ENCODE measurements at places on chromosomes 7 and 10.

DNA sequence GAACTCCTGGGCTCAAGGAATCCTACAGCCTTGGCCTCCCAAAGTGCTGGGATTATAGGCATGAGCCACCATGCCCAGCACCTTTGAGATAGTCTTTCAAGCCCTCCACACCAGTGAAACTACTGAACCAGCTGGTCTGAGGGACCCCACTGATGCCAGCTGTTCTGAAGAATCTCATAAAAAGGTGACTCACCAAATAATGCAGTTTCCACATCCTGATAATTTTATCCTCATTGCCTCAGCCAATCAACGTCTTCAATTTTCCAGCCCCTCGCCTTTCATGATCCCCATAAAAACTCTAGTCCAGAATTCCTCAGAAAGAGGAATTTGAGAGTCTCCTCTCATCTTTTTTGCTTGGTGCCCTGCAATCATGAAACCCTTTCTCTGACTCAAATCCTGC is 1691.6 kb upstream of the LRRTM3 start:
- no peaks in the 10 kb centered on the region for H3K27me3 ChIP-seq
- H3K4me3 ChIP-seq: no peak overlapping the region
- no peaks in the 10 kb centered on the region for H3K36me3 ChIP-seq
- H3K27ac ChIP-seq: no peak overlapping the region
- H3K4me1 ChIP-seq: no peaks in the 10 kb centered on the region

DNA sequence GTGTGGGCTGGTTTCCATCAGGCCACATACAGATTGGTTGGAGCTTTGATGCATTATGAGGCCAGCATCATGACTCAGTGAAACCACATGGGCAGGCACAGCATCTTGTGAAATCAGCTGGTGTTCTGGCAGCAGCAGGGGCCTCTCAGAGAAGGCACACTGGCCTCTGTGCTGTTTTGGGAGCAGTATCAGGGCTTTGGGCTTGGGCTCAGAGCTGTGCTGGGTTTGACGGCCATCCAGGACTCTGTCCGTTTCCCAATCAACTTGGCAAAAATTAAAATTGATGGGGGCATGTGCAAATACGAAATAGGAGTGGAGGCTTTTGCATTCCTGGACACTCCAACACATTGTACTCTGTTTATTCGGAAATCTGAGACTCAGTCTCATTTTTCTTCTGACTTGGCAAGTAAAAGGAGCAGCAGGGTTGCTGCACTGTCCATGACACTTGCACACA is 190.9 kb downstream of the BMPER start:
- H3K4me1 ChIP-seq: no peaks in the 10 kb centered on the region
- H3K36me3 ChIP-seq: no peaks in the 10 kb centered on the region
- no peak overlapping the region for H3K4me3 ChIP-seq
- H3K27ac ChIP-seq: peak overlapping the region; percentile 8

GRCh38 chr10:30207485-30208052 is 141.5 kb downstream of the MTPAP start:
- H3K27me3 ChIP-seq: no peaks in the 10 kb centered on the region
- no peaks in the 10 kb centered on the region for H3K4me1 ChIP-seq
- no peak for DNase-seq
- no peak overlapping the region for H3K4me3 ChIP-seq

- H3K27me3 ChIP-seq: no peaks in the 10 kb centered on the region
- H3K4me1 ChIP-seq: no peaks in the 10 kb centered on the region
- no peak overlapping the region for H3K4me3 ChIP-seq
- no peak for DNase-seq
- no peaks in the 10 kb centered on the region for H3K36me3 ChIP-seq
These were observed 115.3 kb downstream of the PIP4K2A start for GRCh38 chr10:22599048-22599561.

- H3K27me3 ChIP-seq: no peaks in the 10 kb centered on the region
- peaks cover 42% of the 10 kb centered on the region for H3K4me1 ChIP-seq
- no peak for DNase-seq
- H3K36me3 ChIP-seq: no peaks in the 10 kb centered on the region
- no peak overlapping the region for H3K4me3 ChIP-seq
These were observed 94.5 kb downstream of the KMT2C start for GRCh38 chr7:152341039-152341913.

GRCh38 chr7:133167300-133167699 is 85.4 kb upstream of the CHCHD3 start:
- no peaks in the 10 kb centered on the region for H3K27me3 ChIP-seq
- no peak overlapping the region for H3K27ac ChIP-seq
- H3K4me3 ChIP-seq: no peak overlapping the region
- no peak for DNase-seq

GRCh38 chr10:78868048-78868447 is 200.7 kb upstream of the ZMIZ1 start:
- DNase-seq: no peak
- no peaks in the 10 kb centered on the region for H3K4me1 ChIP-seq
- no peak overlapping the region for H3K27ac ChIP-seq
- H3K4me3 ChIP-seq: no peak overlapping the region

GRCh38 chr7:133436014-133436428 is 183.1 kb downstream of the EXOC4 start:
- no peaks in the 10 kb centered on the region for H3K27me3 ChIP-seq
- H3K4me3 ChIP-seq: no peak overlapping the region
- no peak overlapping the region for H3K27ac ChIP-seq
- no peak for DNase-seq
- no peaks in the 10 kb centered on the region for H3K4me1 ChIP-seq

DNA sequence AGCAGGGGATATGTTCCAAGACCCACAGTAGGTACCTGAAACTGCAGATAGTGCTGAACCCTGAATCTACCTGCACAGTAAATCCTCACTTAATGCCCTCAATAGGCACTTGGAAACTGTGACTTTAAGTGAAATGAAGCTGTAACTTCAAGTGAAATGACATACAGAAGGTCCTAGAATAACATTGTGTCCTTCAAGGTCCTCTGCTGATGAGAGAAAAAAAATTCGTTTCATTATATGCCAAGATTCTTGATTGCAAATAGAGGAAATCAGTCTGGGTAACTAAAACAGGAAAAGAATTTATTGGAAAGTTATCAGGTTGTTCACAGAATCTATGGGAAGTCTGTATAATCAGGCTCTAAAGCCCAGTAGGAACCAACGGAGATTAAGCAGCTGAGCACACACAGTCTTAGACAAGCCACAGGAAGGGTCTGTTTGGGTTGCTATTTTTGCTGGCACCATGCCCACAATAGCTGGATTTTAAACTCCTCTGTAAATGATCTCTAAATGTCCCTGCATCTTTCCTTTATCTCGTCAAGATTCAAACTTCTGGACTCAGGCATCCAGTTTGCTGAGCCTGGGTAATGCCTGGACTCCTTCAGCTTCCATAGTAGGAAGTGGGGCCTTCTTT is 57.5 kb downstream of the EXOC4 start:
- H3K27ac ChIP-seq: no peak overlapping the region
- H3K4me1 ChIP-seq: no peaks in the 10 kb centered on the region
- peaks cover 32% of the 10 kb centered on the region for H3K36me3 ChIP-seq
- DNase-seq: no peak

DNA sequence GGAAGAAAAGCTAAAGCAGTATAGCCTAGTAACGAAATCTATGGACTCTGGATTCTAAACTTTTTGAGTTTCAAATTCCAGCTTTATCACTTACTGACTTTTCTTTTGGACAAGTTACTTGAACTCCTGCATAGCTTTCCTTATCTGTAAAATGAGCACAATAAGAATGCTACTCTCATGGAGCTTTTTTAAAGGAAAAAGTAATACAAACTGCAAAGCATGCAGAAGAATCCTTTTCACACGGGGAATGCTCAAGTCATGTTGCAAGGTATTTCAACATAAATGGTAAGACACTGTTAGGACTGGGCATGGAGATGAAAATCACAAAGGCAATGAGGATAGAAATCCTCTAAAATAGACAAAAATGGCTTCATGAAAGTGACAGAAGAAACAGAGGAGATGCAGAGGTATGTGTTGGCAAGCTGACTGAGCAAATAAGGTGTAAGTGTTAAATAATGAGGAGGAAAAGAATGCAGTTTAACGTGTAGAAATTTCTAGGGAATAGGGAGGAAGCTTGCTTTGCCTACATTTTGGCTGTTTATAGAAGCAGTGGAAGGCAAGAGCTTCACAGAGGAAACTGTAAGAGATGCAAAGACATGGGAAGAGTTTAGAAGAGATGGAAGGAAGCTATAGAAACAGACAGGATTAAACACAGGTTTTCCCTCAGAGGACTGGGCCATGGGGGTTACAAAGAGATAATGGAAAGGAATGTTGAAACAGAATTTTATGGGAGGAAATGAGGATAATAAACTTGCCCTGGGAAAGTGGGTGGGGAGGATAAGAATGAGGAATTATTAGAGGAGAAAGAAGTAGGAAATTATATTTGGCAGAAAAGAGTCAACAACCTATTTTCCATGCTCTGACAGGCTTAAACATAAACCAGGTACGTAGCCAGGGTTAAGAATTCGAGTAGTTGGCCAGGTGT is 28.8 kb upstream of the SNX13 start:
- H3K27ac ChIP-seq: peak overlapping the region; percentile 36
- no peak overlapping the region for H3K4me3 ChIP-seq
- H3K36me3 ChIP-seq: no peaks in the 10 kb centered on the region
- peaks cover 3% of the 10 kb centered on the region for H3K4me1 ChIP-seq
- no peaks in the 10 kb centered on the region for H3K27me3 ChIP-seq
- DNase-seq: no peak

- H3K4me1 ChIP-seq: no peaks in the 10 kb centered on the region
- H3K27me3 ChIP-seq: no peaks in the 10 kb centered on the region
- no peaks in the 10 kb centered on the region for H3K36me3 ChIP-seq
- no peak overlapping the region for H3K4me3 ChIP-seq
- DNase-seq: no peak
These were observed 175.2 kb downstream of the NSUN6 start for GRCh38 chr10:18476076-18476647.

GRCh38 chr7:131574741-131575140 is 18.3 kb upstream of the PODXL start:
- no peaks in the 10 kb centered on the region for H3K27me3 ChIP-seq
- H3K27ac ChIP-seq: no peak overlapping the region
- H3K36me3 ChIP-seq: no peaks in the 10 kb centered on the region
- DNase-seq: no peak
- no peaks in the 10 kb centered on the region for H3K4me1 ChIP-seq

GRCh38 chr10:42593284-42593683 is 45.1 kb downstream of the ZNF33B start:
- no peaks in the 10 kb centered on the region for H3K4me1 ChIP-seq
- peaks cover 88% of the 10 kb centered on the region for H3K36me3 ChIP-seq
- DNase-seq: no peak
- no peaks in the 10 kb centered on the region for H3K27me3 ChIP-seq
- H3K27ac ChIP-seq: no peak overlapping the region

GRCh38 chr7:727104-727805 is at the start of gene PRKAR1B:
PRKAR1B (minus strand) TSS chr7:727281; CDS start chr7:711505, 15,776 bp downstream.
- H3K36me3 ChIP-seq: no peaks in the 10 kb centered on the region
- H3K4me3 ChIP-seq: peak within 1 kb of the TSS; percentile 74
- peak; percentile 61 for DNase-seq
- peak within 1 kb of the TSS; percentile 85 for H3K27ac ChIP-seq
- H3K27me3 ChIP-seq: no peaks in the 10 kb centered on the region

DNA sequence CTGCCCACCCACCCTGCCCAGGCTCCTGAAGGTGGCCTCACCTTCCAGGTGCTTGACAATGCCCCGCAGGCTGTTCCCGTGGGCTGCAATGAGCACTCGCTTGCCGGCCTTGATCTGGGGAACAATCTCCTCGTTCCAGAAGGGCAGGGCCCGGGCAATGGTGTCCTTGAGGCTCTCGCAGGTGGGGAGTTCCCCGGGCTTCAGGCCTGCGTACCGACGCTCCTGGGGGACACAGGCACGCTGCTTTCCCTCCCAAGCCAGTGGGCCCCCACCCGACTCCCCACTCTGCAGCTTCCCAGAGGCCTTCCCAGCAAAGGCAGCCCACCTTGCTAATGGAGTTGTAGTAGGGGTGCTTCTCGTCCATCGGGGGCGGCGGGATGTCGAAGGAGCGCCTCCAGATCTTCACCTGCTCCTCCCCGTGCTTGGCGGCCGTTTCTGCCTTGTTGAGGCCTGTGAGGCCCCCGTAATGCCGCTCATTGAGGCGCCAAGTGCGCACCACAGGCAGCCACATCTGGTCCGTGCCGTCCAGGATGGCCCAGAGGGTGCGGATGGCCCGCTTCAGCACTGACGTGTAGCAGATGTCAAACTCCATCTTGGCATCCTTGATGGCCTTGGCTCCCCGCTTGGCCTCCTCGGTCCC is 456 bp downstream of the PGAM2 start:
- H3K4me1 ChIP-seq: peaks cover 16% of the 10 kb centered on the region
- DNase-seq: peak; percentile 13
- H3K27ac ChIP-seq: no peak overlapping the region
- no peak overlapping the region for H3K4me3 ChIP-seq
- H3K27me3 ChIP-seq: no peaks in the 10 kb centered on the region

DNA sequence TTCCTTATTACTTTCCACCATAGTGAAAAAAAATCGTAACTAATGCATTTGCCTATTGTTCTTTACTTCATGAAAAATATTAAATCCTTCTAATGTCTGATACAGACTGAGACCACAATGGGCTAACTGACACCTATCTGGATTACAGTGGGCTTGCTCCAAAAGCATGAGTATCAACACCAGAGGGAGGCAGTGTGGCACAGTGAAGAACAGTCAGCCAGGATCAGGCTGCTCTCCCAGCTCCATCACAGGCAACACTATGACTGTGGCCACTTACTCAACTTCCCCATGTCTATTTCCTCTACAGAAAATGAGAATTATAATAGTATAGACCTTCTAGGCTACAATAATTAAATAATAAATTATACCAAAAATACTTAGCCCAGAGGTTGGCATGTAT is 97.2 kb downstream of the SLC25A13 start:
- no peaks in the 10 kb centered on the region for H3K36me3 ChIP-seq
- no peaks in the 10 kb centered on the region for H3K27me3 ChIP-seq
- H3K4me1 ChIP-seq: peaks cover under 1% of the 10 kb centered on the region
- H3K4me3 ChIP-seq: no peak overlapping the region

- no peak for DNase-seq
- no peaks in the 10 kb centered on the region for H3K27me3 ChIP-seq
- H3K36me3 ChIP-seq: no peaks in the 10 kb centered on the region
- no peak overlapping the region for H3K4me3 ChIP-seq
These were observed 523.5 kb downstream of the PARD3 start for GRCh38 chr10:34291466-34292193.

DNA sequence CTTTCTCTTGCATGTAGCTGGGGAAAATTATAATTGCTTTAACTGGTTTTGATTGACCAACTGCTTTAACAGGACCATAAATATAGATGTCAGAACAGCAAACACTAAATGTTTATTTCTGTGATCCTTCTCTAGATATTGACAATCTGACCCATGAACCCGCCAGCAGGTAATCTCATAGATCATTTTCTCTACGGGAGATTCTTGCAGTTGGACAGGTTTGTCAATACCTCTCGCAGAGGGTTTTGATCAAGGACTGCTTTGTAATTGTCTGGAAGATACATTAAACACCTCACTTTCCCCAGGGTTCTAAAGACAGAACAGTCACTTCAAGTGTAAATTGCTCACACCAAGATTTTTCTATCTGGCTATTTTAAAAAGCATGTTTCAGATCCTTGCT is 235.8 kb upstream of the RHOBTB1 start:
- H3K4me1 ChIP-seq: no peaks in the 10 kb centered on the region
- H3K36me3 ChIP-seq: no peaks in the 10 kb centered on the region
- no peak overlapping the region for H3K4me3 ChIP-seq
- H3K27ac ChIP-seq: no peak overlapping the region
- no peak for DNase-seq
- H3K27me3 ChIP-seq: no peaks in the 10 kb centered on the region
